SK-N-MC (cell line): ENCODE measurements at places on chromosomes 13 and 19.
A peak's percentile ranks its signal among the peaks of the same experiment; 100 is the strongest.

DNA sequence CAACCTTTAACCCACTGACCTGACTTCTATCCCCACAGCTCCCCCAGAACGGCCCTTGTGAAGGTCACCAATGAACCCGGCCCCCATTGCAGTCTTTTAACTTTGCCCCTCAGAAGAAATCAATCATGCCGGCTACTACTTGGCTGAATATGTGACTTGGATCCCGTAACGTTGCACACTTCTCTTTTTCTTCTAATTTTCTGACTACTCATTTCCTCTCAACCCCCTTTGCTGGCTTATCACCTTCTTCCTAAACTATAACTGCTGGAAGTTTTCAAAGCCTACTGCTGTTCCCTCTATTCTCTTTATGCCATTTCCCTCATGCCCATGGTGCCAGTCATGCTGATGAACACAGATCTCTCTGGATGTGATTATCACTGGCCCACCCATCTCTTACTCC lies 367.6 kb downstream of the DNAJC15 start:
- DNase-seq = no peak

DNA sequence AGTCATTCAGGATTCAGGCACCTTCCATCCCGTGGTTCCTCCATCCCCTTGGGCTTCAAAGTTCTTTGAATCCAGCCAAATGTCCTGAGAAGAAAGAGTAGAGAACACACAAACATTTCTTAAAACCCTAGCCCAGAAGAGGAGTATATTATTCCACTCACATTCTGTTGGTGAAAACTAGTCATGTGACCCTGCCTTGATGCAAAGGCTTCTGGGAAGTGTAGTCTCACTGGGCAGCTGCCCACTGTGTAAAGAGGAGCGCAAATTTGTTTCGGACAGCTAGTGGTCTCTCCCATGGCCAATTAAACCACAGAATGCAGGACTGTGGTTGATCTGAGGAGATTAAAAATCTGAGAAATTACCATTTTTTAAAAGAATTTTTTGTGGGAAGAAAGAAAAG lies 304.4 kb downstream of the SUCLA2 start:
- DNase-seq = no peak

- DNase-seq = no peak
Observed at GRCh38 chr13:76638882-76639281, 247.3 kb downstream of the KCTD12 start.

DNA sequence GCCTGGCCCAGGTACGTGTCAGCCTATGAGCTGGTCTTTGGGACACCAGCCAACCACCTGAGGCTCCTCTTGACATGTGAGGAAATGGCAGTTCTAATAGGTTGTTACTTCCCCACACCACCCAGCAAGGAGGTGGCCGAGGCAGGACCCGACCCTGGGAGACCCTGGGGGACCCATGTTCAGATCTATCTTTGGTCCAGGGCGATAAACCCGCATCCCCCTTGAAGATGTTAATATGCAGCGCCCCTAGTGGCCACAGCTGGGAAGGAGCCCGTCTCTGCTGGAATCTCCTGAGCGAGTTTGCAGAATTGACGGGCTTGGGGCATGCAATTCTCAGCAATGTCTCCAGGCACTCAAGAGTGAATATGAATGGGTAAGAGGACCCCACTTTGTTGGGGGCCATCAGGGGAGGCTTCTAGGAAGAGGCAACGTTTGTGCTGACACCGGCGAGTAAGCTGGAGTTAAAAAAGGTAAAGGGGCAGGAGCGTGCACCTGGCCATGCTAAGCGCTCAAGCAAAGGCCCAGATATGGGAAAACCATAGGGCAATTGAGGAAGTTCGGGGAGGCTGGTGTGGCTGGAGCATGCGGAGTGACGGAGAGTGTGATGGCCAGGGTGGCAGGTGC lies 1.5 kb upstream of the MYO1F start:
- peak; percentile 52 for DNase-seq
